ENCODE measurements at places on chromosomes 6 and 20. TPM values are rescaled to one million over a fixed set of nuclear protein-coding genes. Genes with fewer than 3 reads are reported as not detected.

GSTA2 gene
- not detected for total RNA-seq

RNF217 gene
- total RNA-seq: 13.4 TPM

SERINC3 gene
- 124 TPM for total RNA-seq

AGPAT4 gene
- total RNA-seq: 10.9 TPM

SLC22A16 gene
- total RNA-seq: not detected

ARMH2 gene
- total RNA-seq: not detected

LAMA2 gene
- total RNA-seq: 58.3 TPM

NKAIN4 gene
- not detected for total RNA-seq

CST4 gene
- 0.22 TPM for total RNA-seq

MRAP2 gene
- total RNA-seq: 4.9 TPM

THBS2 gene
- 425 TPM for total RNA-seq

XKR7 gene
- total RNA-seq: not detected

EYA2 gene
- total RNA-seq: 1.6 TPM

PNPLA1 gene
- total RNA-seq: not detected

EPPIN gene
- not detected for total RNA-seq

ACTL10 gene
- total RNA-seq: 2.1 TPM

ABT1 gene
- 18.4 TPM for total RNA-seq

PDYN gene
- total RNA-seq: not detected

FOXQ1 gene
- total RNA-seq: not detected

ACTR5 gene
- total RNA-seq: 7.6 TPM

HRH3 gene
- not detected for total RNA-seq

HLA-DRA gene
- total RNA-seq: not detected

CUTA gene
- total RNA-seq: 129 TPM

SAPCD1 gene
- 1.2 TPM for total RNA-seq

TNFRSF6B gene
- total RNA-seq: 57.4 TPM
